ENCODE measurements at places on chromosomes 2 and 18.

- no peak for DNase-seq
Observed at GRCh38 chr18:34837769-34838272, 127.7 kb downstream of the DTNA start.

DNA sequence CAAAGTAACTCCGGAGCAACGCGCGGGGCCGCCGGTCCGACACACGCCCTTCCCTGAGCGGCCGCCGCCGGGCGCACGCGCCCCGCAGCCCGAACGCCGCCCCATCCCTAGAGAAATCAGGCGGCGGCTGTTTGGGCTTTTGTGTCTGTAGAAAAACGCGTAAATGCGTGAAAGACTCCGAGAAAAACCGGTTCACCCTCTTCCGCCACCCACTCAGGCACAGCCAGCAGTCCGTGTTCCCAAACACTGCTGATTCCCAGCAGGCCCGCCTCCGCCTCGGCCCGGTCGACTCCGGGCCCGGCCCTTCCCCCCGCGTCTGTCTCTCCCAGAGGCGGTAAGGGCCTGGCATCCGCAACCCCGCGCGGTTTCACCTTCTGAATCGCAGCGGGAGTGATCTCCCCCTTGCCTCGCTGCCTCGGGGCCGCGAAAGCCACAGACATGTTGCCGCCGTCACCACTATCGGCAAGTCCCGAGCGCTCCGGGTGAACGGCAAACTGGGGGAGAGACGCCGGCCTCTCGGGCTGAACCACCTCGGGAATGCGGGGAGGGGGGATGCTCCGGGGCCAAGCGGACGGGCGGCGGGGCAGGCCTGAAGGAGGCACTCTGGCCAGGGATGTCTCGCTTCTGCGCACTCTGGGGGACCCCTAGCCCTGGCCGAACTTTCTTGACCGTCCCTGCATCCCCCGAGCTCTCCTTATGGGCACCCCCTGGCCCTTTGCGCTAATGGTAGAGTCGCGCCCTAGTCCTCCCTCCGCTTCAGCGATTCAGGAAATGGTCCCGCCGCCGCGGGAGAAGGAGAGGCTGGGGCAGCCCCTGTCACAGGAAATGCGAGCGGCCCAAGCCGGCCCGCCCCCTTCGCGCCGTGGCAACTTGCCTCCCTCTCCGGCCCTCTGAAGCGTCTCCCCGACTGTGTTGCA lies at the start of gene SS18:
SS18 (minus strand) TSS at position 484 of the 917 bp plus-strand sequence; CDS start at position 440, 44 bp downstream.
- peak; percentile 66 for DNase-seq

DNA sequence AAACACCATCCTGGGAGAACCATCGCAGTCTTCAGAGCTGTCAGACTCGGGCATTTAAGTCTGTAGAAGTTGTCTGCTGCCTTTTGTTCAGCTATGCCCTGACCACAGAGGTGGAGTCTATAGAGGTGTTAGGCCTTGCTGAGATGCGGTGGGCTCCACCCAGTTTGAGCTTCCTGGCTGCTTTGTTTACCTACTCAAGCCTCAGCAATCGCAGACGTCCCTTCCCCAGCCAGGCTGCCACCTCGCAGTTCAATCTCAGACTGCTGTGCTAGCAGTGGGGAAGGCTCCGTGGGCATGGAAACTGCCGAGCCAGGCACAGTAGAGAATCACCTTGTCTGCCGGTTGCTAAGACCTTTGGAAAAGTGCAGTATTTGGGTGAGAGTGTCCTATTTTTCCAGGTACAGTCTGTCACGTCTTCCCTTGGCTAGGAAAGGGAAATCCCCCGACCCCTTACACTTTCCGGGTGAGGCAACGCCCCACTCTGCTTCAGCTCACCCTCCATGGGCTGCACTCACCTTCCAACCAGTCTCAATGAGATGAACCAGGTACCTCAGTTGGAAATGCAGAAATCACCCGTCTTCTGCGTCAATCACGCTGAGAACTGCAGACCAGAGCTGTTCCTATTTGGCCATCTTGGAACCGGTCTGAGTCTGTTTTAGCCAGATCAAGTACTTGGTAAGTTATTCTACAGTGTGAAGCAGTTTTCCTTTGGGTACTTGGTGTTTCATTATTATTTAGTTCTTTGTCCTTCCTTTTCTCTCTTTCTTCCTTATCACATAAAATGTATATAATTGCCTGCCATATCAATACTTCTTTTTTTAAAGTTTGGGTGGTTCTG lies 71.5 kb downstream of the CDC42EP3 start:
- peak; percentile 46 for DNase-seq

- no peak for DNase-seq
Observed at GRCh38 chr2:19046986-19047780, 311.2 kb downstream of the OSR1 start.

DNA sequence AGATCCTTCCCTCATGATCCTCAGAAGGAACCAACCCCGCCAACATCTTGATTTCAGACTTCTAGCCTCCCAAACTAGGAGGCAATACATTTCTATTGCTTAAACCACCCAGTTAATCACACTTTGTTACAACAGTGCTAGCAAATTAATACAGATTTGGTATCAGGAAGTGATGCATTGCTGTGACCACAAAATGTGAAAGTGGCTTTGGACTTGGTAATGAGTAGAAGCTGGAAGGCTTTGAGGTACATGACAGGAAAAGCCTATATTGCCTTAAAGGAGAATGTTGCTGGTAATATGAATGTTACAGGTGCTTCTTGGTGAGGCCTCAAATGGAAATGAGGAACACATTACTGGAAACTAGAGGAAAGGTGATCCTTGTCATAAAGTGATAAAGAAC lies 260.3 kb downstream of the SATB2 start:
- no peak for DNase-seq

GRCh38 chr2:217733461-217733860 lies 269.3 kb downstream of the TNS1 start:
- DNase-seq = no peak

DNA sequence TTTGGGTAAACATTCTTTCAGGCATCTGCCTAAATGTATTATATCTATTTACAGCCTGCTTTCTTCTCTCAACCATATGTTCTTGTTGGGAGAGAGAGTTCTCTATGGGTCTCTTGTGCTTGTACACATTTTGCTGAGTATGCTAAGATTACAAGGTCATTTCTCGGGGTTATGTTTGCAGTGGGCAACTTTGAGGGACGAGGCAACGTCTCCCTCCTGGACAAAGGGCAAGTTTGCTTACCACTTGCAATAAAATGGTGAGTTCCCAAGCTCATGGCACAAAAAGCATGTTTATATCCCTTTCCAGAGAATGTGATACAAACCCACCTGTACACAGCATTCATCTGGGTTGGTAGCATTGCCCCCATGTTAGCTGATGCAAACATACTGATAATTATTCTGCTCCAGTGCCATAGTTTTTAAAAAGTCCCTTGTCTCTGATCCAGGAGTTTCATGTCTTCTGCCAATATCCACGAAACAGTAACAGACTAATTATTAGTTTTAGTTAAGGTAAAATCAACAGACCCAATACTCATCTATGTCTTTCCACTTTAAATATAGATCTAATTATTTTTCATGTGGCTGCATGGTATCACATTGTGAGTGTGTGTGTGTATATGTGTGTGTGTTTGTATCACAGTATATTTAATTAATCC lies 84.2 kb upstream of the MAPK4 start:
- DNase-seq = no peak

DNA sequence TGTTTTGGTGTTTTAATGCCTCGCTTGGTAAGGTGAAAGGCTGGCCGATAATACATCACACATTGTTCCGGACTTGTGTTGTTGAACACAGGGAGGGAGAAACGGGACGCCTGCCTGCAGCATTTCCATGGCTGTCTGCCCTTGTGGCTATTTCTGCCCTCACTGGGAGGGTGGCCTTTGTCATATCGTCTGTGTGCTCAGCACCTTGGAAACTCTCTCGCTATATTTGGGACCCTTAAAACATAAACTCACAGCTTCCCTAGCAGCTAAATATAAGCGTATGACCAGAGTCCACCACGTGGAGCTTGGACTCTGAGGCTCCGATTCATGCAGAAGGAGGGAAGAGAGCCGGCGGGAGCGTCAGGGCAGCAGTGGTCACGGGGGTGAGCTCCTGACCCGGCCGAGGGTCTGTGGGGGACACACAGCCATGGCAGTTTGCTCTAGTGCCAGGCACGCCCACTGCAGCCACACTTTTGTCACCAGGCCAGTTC lies 111.7 kb downstream of the SH3BP4 start:
- no peak for DNase-seq

GRCh38 chr18:22066083-22066485 lies 103.3 kb upstream of the GATA6 start:
- DNase-seq = no peak

- peak; percentile 11 for DNase-seq
Observed at GRCh38 chr2:61887717-61888266, 664 bp downstream of the CCT4 start.

All from stimulated activated CD8-positive, alpha-beta memory T cell treated with anti-CD3 and anti-CD28 coated beads, Interleukin-4, amount 100 ng/mL, for 4 hours (primary cell).